ENCODE measurements at places on chromosomes 2 and 18.

- no peak for DNase-seq
Observed at GRCh38 chr18:8333961-8334360, 275.3 kb upstream of the RAB12 start.

- no peak for DNase-seq
Observed at GRCh38 chr2:102251042-102251848, 60.1 kb upstream of the IL1RL1 start.

GRCh38 chr2:24086241-24086640, 1.6 kb upstream of the TP53I3 start:
- DNase-seq: no peak

GRCh38 chr2:138324068-138324771, 177.3 kb upstream of the SPOPL start:
- DNase-seq: no peak

DNA sequence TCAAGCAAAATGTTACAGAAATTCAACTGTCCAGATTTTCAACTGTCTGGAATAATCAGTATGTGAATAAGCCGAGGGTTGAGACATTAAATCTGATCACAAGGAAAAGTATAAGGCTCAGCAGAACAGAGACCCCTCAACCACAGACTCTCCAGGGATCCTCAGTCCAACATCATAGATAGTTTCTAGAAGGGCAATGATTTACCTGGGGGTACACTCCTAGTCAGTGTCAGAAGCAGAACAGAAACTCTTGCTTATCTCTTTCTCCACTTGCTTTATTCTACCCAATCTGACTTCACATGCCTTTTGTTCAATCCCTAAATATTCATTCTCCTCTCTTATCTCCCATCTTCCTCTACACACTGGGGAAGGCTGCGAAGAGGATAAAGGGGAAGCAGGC, 36.4 kb downstream of the ICOS start:
- no peak for DNase-seq

GRCh38 chr2:11495844-11496681, 30.1 kb upstream of the E2F6 start:
- no peak for DNase-seq

GRCh38 chr2:38750011-38750890, 910 bp downstream of the SRSF7 start:
- no peak for DNase-seq

- DNase-seq: no peak
Observed at GRCh38 chr2:192091476-192091875, 103.3 kb downstream of the TMEFF2 start.

DNA sequence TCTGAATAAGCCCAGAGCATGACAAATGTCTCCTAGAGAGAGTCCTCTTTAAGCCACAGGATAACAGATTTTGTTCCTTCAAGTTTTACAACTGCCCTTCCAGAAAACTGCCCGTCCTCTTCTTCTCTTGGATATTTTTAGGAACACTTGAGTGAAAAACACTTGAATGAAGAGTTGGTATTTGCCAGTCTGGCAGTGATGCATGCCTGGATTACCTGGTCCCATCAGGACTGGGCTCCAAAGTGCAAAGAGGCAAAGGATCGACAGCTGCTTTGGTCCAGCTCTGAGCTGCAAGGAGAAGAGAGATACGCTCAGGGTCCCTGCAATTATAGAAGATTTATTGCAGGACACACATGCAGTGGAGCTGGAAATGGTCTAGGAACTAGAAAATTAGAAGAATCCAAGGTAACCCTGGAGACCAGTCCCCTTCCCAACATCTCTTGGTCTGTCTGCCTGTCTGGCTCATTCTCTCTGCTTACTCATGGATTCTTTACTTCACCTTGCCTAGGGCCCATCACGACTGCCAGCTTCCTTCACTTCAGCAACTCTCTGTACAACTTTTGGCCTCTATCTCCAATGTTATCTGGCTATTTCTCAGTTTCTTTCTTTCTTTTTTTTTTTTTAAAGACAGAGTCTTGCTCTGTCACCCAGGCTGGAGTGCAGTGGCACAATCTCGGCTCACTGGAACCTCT, 112.1 kb upstream of the SIX2 start:
- no peak for DNase-seq

DNA sequence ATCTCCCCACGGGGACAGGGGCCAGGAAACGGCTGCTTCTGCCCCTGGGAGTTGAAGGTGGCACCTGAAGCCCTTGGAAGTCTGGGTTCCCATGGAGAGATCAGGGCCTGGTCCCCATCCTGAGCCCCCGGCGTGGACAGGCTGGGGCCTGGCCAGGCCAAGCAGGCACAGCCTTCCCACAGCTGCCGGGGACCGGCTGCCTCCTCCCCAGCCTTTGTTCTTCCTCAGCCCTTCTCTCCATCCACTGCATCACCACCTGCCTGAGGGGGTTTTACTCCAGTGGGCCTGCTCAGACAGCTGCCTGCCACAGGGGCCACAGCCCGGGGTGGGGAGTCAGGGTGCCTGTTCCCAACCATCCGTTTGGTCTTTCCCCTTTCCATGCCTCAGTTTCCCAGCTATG, 187.7 kb downstream of the INHBB start:
- no peak for DNase-seq

GRCh38 chr2:17445744-17446143, 72.5 kb downstream of the RAD51AP2 start:
- no peak for DNase-seq

- no peak for DNase-seq
Observed at GRCh38 chr2:173151671-173152401, 76.2 kb downstream of the MAP3K20 start.

- DNase-seq: no peak
Observed at GRCh38 chr2:238874330-238875050, 26.6 kb downstream of the TWIST2 start.

DNA sequence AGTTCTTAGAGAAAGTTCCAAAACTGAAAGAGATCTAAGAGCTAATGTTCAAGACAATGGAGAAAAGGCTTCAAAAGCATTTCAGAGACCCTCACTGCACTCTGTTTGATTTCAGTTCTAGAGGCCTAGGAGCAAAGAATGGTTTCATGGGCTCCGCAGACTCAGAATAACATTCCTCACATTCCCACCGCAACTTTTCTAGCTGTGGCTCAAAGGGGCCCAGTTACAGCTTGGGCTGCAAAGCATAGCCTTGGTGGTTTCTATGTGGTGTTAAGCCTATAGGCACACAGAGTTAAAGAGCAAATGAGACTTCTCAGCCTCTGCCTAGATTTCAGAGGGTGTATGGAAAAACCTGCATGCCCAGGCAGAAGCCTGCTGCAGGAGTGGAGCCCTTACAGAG, 73.0 kb downstream of the FSIP2 start:
- no peak for DNase-seq

- DNase-seq: peak; percentile 79
Observed at GRCh38 chr2:41869542-41870264, 178.1 kb upstream of the PKDCC start.

DNA sequence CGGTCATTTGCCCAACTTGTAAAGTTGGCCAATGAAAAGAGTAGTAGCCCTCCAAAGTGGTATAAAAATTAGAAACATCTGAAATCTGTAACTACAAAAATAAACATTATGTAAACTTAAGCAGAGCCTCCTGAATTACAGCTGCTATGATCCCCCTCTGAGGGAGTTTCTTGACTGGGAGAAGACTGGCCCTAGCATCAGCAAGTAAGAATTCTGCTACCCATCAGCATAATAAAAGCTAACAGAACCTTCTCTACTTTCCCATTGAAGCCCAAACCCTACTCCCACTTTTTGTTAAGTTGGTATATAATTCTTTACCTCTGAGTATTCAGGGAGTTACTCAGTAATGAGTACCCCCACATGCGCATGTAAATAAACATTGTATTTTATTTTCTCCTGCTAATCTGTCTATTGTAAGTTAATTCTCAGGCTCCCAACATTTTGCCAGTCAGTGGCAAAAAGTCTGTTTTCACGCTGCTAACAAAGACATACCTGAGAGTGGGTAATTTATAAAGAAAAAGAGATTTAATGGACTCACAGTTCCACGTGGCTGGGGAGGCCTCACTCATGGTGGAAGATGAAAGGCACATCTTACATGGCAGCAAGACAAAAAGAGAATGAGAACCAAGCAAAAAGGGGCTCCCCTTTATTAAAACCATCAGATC, 71.3 kb downstream of the MYL12B start:
- no peak for DNase-seq

DNA sequence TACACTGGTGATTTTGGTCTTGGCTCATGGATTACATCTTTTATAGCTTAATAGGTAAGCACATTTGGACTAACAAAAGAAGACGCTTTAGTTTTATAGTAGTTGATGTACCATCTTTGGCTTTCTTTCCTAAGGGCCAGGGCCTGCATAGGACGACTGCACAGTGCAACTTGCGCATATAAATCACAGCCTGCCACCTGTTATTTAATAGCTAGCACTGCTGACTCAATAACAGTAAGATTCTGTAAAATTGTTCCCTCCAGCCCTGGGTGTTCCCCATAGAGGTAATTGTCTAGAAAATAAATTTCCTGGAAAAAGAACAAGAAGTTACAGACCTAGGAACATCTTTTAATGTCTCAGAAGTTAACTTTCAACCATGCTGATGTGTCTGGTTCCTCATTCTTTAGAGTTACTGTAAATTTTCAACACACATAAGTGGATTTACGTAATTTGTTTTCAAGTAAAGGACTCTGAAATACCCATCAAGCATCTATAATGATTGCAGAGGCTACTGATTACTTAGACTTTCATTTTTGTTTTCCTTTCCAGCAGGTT, 594.2 kb upstream of the NXPH2 start:
- no peak for DNase-seq

- no peak for DNase-seq
Observed at GRCh38 chr2:32977228-32977758, 30.5 kb downstream of the LTBP1 start.

DNA sequence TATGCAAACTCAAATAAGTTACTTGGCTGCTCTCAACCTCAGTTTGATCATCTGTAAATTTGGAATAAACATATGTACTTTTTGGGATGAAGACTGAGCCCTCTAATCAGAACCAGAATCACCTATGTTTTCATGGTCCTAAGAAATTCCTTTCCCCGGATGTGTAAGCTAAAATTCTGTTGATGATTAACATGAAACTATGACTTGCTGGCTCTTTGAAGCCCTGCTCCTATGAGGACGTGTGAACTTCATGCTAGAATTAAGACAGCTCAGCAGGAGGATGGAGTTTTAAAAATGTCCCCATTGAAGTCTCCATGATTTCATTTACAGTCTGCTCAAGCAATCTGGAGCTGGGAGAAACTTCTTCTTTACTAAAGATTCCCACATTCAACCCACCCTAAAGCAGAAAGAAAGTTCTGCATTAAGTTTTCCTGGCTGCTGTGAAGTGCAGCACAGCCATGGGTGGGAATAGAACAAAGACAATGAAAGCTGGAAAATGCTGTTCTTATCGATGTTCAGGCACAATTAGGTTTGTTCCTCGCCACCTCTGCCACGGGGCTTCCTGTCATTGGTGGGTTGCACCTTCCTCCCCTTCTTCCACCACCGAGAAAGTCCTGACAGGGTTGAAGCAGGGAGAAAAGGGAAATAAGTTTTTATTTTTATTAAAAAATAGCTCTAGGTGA, 50.9 kb downstream of the ADCYAP1 start:
- no peak for DNase-seq

DNA sequence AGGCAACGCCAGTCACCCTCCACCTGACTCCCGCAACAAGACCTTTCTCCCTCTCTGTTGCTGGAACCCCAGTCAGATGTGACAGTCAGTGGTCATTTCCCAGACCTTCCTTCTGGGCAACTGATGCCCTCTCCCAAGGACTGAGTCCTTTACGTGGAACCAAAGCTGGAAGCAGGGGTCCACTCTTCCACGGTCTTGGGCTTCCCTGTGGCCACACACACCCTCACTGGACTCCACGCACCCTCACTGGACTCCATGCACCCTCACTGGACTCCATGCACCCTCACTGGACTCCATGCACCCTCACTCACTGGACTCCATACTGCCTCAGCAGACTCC, 7.1 kb downstream of the PTMA start:
- DNase-seq: no peak

DNA sequence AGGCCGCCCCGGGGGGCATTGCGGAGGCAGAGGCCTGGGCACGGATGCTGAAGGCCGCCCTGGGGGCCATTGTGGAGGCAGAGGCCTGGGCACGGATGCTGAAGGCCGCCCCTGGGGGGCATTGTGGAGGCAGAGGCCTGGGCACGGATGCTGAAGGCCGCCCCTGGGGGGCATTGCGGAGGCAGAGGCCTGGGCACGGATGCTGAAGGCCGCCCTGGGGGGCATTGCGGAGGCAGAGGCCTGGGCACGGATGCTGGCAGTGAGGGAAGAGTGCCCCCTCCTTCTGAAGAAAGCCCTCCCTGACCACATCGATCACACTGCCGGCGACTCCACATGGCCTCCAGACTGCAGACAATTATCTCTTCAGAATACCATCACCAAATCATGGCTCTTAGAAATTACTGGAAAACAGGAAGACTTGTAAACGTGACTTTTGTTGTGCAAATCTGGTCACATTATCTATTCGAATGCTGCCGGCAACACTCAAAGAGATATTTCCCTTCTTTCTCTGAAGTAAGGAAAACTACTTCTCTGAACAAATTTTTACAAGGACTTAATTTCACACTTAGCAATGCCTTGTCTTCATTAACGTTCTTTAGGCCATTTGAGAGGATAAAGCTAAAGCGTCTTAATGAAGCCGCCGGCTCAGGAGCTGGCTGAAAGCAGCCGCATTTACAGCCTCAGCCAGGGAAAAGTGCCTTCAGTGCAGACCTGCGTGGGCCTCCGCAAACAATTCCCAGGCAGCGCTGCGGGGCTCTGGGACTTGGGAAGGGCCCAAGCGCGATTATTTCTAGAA, 18.1 kb upstream of the SNTG2 start:
- no peak for DNase-seq
